ENCODE measurements at places on chromosomes 5 and 9.

- no peak for DNase-seq
These were observed 128.2 kb upstream of the VCAN start for GRCh38 chr5:83343299-83343698.

- no peak for DNase-seq
These were observed 243.5 kb downstream of the MAST4 start for GRCh38 chr5:66839636-66840185.

DNA sequence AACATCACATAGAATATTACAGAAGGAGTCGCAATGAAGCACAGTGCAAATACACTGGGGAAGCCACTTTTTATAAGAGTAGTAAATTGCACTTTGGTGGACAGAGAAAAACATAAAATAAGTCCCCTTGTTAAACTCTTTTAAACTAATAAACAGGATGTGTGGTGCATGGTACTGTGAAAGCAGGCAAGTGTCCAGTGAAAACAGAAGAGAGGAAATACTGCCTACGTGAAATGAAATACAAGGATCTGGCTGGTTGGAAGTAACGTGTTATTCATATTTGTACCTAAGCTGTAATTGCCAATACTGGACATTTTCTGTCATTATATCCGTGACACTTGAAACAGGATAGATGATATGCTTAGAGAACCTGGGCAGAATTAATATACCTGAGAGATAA, 191.9 kb upstream of the SLC27A6 start:
- no peak for DNase-seq

DNA sequence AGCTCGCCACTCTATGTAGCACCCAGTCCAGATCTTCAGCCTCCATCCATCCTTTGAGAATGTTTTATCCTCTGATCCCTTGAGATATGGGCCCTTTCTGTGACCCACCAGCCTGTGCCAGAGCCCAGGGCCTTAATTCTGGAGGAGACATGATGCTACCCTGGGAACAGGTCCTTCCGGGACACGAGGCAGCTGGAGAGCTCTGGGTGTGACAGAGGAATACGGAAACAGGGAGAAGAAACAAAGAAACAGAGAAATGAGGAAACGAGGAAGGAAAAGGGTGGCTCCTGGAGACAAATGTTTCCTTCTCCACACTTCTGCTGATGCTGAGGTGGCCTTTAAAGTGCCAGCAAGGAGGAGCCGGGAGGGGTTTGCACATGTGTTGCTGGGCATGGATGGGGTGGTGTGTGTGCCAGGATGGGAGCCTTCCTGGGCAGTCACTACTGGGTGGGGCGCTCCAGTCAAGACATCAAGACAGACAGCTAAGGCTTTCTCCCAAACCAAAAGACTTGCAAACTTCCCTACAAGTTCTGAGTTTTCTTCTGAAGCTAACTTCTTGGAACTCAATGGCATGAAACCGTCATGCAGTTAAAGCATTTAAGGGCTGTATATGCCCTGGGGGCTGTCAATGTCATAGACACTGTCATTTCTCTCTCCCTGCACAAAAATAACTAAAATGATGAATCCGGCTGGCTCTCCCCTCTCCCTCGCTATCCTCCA, 22.8 kb upstream of the MARCHF6 start:
- no peak for DNase-seq

DNA sequence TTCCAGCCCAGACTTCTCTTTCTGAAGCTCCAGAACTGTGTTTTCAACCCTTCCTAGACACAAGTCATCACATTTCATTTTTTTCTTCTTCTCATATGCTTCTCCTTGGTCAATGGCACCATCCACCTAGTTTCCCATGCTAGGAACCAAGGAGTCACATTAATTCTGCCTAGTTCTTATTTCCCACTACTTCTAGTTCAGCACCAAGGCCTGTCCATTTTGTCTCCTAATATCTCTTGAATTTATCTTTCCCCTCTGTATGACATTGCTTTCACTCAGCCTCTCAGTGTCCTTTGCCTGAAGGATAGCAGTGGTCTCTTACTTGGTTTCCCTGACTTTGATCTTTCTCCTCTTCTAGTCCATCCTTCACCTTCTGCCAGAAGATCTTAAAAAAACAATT, 38.8 kb downstream of the ARHGEF28 start:
- no peak for DNase-seq

DNA sequence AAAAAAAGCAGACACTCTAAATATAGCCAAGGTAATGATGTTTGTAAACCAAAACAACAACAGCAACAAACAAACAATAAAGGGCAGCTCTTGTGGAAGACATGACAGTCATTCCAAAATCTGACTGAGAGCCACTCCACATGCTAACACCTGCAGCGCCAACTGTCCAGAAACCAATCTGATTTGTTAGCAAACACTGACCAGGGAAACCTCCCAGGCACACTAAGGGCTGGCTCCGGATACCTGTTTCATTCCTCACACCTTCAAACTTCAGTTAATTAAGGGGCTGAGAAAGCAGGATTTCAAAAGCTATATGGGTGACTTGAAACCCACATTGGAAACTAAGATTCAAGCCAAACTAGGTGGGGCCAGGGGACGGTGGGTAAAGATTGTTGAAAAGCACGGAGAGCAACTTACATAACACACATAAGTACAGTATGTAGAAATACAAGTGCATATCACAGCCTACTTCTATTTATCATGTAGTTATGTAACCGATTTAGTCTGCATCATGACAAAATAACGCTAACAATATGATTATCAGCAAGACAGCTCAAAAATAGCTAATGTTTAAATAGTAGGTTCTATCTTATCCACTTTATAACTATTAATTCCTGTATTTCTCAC, 203.6 kb downstream of the SEMA5A start:
- DNase-seq = no peak

Measured in H9 (cell line).